Calu3 (cell line): ENCODE measurements at places on chromosomes 4 and X. TPM values are rescaled to one million over a fixed set of nuclear protein-coding genes. Genes with fewer than 3 reads are reported as not detected.

GRCh38 chrX:7132335-7133049 is 15.0 kb upstream of the STS start:
- peak overlapping the region; percentile 99 for H3K27ac ChIP-seq
- peak overlapping the region; percentile 71 for H3K4me3 ChIP-seq
- peaks cover 48% of the 10 kb centered on the region for H3K4me1 ChIP-seq
- peak; percentile 81 for DNase-seq

- no peak within 1 kb of the TSS for H3K27ac ChIP-seq
- no peaks in the 10 kb centered on the region for H3K27me3 ChIP-seq
- H3K36me3 ChIP-seq: no peaks in the 10 kb centered on the region
- no peak for DNase-seq
- H3K4me1 ChIP-seq: peaks cover 8% of the 10 kb centered on the region
Observed at GRCh38 chrX:15384304-15384703, at the start of gene VEGFD. Gene VEGFD (minus strand): TSS chrX:15384413. CDS start chrX:15383946, 467 bp downstream.

- no peak for DNase-seq
- H3K27ac ChIP-seq: no peak overlapping the region
- no peaks in the 10 kb centered on the region for H3K27me3 ChIP-seq
Observed at GRCh38 chr4:107718351-107718965, 1.6 kb downstream of the PAPSS1 start.

DNA sequence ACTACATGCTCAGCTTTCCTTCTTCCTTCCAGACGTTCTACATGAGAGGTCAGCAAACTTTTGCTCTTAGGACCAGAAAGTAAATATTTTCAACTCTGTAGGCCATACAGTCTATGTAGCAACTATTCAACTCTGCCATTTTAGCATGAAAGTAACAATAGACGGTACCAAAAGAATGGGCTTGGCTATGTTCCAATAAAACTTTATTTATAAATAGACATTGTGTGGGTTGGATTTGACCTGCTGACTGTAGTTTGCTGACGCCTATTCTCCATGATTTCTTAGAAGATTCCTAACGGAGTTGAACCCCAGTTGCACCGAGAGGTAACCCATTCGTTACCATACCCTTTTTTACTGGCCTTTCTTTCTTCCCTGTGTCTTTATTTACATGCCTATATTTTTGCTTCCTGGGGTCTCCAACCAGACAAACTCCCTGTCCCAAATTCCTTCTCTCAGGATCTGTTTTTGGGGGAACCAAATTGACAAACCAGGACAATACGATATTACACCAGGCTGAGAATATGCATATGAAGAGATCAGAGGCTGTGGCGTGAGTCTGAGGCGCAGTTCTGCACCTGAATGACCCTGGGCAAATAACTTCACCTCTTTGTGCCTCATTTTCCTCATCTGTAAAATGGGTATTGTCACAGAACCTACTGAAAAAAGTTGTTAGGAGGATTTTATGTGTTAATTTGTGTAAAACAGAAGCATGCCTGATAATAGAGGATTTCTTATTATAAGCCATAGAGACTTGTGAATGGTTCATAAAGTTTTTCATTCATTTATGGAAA is 10.4 kb upstream of the PTTG2 start:
- DNase-seq: no peak
- H3K27ac ChIP-seq: no peak overlapping the region
- H3K27me3 ChIP-seq: no peaks in the 10 kb centered on the region

- H3K4me1 ChIP-seq: peaks cover 22% of the 10 kb centered on the region
- no peaks in the 10 kb centered on the region for H3K27me3 ChIP-seq
- H3K4me3 ChIP-seq: no peak overlapping the region
- H3K36me3 ChIP-seq: peaks cover 4% of the 10 kb centered on the region
- peak; percentile 11 for DNase-seq
Observed at GRCh38 chr4:80125252-80126177, 52.5 kb upstream of the ANTXR2 start.

- H3K4me3 ChIP-seq: no peak overlapping the region
- no peaks in the 10 kb centered on the region for H3K27me3 ChIP-seq
- peak; percentile 2 for DNase-seq
- H3K4me1 ChIP-seq: no peaks in the 10 kb centered on the region
Observed at GRCh38 chr4:98838977-98839618, 89.8 kb downstream of the EIF4E start.

DNA sequence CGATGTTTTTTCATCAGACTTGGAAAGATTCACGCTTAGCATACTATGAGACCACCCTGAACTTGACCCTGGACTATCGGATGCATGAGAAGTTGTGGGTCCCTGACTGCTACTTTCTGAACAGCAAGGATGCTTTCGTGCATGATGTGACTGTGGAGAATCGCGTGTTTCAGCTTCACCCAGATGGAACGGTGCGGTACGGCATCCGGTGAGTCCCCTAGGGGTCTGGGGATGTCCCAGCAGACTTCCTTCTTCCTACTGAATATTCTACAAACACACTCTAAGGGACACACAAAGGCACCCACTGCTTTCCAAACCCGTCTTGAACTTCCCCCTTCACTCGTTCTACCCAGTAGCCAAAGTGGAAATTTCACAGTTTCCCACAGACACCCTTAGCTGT is 9.3 kb downstream of the GABRQ start:
- no peak overlapping the region for H3K27ac ChIP-seq
- peaks cover 50% of the 10 kb centered on the region for H3K27me3 ChIP-seq
- DNase-seq: no peak
- H3K4me3 ChIP-seq: no peak overlapping the region

DNA sequence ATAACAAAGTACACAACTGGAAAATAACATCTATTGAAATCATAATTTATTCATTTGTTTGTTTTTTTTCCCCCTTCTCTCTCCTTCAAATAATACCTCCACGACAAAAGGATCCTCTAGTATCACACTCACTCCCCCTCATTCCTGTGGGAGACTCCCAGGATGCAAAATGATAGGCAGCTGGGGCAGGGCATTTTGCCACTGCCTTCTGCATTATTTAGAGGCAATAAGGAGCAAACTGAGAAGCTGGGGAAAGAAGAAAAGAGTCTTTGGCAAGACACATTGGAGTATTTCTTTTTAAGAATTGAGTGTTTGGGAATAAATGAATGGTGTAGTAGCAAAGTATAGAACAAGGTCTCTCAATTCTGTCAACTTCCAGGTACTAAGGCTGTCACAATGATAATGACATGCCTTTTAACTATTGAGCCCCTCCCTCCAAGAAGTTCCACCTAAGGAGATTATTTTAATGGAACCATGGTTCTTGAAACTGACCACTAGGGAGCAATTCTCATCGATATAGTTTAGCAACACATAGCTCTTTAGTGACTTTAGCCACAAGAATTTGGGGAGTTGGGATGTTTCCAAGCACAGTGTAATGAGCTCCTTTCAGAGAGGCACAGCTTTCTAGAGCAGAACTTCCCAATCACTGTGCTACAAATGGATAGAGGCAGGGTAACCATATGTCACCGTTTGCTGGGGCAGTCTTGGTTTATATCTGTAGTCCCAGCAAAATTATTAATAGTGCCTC is 303.3 kb downstream of the FRMPD4 start:
- no peaks in the 10 kb centered on the region for H3K36me3 ChIP-seq
- H3K4me3 ChIP-seq: no peak overlapping the region
- peaks cover 95% of the 10 kb centered on the region for H3K27me3 ChIP-seq
- H3K4me1 ChIP-seq: no peaks in the 10 kb centered on the region

GRCh38 chr4:41665636-41666207 is 82.8 kb downstream of the PHOX2B start:
- H3K4me1 ChIP-seq: peaks cover 3% of the 10 kb centered on the region
- peaks cover 5% of the 10 kb centered on the region for H3K36me3 ChIP-seq
- no peaks in the 10 kb centered on the region for H3K27me3 ChIP-seq
- no peak overlapping the region for H3K27ac ChIP-seq
- H3K4me3 ChIP-seq: no peak overlapping the region
- no peak for DNase-seq

DNA sequence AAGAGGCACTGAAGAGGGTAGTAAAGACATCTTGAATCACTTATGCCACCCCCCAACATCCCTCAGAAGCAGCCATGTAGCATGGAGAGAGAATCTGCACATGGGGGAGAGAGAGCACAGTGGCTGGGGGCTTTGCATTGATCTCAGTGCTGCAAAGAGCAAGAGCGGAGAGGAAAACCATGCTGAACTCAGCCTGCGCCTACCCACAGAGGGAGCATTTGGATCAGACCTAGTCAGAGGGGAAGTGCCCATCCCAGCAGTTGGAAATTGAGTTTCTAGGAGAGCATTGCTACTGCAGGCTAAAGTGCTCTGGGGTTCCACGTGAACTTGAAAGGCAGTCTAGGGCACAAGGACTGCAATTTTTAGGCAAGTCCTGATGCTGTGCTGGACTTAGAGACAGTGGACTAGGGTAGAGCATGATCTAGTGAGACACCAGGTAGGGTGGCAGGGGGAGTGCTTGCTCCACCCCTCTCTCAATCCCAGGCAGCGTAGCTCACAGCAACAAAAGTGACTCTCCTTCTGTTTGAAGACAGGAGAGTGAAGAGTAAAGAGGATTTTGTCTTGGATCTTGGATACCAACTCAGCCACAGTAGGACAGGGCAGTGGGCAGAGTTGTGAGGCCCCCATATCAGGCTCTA is 9.0 kb upstream of the PROM1 start:
- H3K27me3 ChIP-seq: no peaks in the 10 kb centered on the region
- no peak overlapping the region for H3K27ac ChIP-seq
- H3K4me1 ChIP-seq: peaks cover 12% of the 10 kb centered on the region
- H3K36me3 ChIP-seq: peaks cover 4% of the 10 kb centered on the region
- H3K4me3 ChIP-seq: no peak overlapping the region

GRCh38 chrX:40852586-40852985 is 117.2 kb upstream of the MED14 start:
- no peak for DNase-seq
- no peak overlapping the region for H3K4me3 ChIP-seq
- H3K27ac ChIP-seq: no peak overlapping the region
- no peaks in the 10 kb centered on the region for H3K27me3 ChIP-seq
- H3K36me3 ChIP-seq: no peaks in the 10 kb centered on the region
- no peaks in the 10 kb centered on the region for H3K4me1 ChIP-seq

GRCh38 chr4:141180991-141181761 is 39.5 kb upstream of the ZNF330 start:
- no peak overlapping the region for H3K27ac ChIP-seq
- H3K4me1 ChIP-seq: no peaks in the 10 kb centered on the region
- no peaks in the 10 kb centered on the region for H3K36me3 ChIP-seq
- no peak for DNase-seq
- peaks cover 31% of the 10 kb centered on the region for H3K27me3 ChIP-seq

DNA sequence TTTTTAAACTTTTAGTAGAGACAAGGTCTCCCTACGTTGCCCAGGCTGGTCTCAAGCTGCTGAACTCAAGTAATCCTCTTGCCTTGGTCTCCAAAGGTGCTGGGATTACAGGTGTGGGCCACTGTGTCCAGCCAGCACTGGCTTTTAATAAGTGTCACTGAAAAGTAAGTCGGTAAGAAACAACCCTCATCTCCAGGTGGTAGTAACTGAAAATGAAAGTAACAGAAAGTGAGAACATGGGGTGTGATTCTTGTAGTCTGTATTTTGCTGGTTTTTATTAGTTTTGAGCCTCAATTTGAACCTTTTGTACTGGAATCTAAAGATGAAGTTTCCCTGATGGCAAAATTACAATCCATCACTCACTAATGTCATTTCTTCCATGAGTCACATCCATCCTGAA is 238.1 kb upstream of the AGA start:
- no peak overlapping the region for H3K27ac ChIP-seq
- DNase-seq: no peak
- H3K27me3 ChIP-seq: no peaks in the 10 kb centered on the region
- no peak overlapping the region for H3K4me3 ChIP-seq
- H3K36me3 ChIP-seq: no peaks in the 10 kb centered on the region
- no peaks in the 10 kb centered on the region for H3K4me1 ChIP-seq

DNA sequence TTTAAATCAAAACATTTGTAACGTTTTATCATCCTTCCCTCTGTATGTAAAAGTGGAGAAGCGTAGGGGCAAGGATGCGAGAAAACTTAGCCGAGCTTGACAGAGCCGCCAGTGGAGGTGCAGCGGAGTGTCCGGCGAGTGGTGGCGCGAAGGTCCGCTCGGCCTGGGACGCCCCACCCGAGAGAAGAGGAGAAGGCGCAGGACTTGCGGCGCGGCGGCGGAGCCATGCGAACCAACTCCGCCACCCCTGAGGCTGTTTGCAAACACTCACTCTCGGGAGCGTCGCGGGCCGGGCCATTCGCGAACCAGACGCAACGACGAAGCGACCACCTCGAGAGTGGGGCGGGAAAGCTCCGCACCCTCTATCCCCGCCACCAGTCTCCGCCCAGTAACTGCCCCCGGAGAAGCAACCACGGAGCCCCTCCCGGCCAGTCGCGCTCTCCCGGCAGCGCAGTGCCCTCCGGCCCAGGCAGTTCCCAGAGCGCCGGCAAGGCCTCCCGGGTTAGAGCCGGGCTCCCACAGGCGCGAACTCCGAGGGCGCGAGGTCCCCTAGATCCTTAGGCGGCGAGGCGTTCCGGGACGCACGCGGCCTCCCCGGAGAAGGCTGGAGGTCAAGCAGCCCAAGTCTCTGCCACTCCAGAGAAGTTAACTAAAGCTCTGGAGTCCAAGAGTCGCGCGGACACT is 2.3 kb upstream of the MAB21L2 start:
- H3K27ac ChIP-seq: peak overlapping the region; percentile 88
- no peaks in the 10 kb centered on the region for H3K27me3 ChIP-seq
- peak overlapping the region; percentile 79 for H3K4me3 ChIP-seq
- peak; percentile 24 for DNase-seq
- peaks cover 16% of the 10 kb centered on the region for H3K36me3 ChIP-seq
- no peaks in the 10 kb centered on the region for H3K4me1 ChIP-seq

- no peaks in the 10 kb centered on the region for H3K27me3 ChIP-seq
- no peak overlapping the region for H3K4me3 ChIP-seq
Observed at GRCh38 chr4:6119507-6120020, 80.8 kb downstream of the JAKMIP1 start.

- H3K27ac ChIP-seq: no peak overlapping the region
- H3K36me3 ChIP-seq: no peaks in the 10 kb centered on the region
- H3K4me1 ChIP-seq: no peaks in the 10 kb centered on the region
- DNase-seq: no peak
Observed at GRCh38 chr4:52977252-52977651, 115.1 kb downstream of the RASL11B start.

DNA sequence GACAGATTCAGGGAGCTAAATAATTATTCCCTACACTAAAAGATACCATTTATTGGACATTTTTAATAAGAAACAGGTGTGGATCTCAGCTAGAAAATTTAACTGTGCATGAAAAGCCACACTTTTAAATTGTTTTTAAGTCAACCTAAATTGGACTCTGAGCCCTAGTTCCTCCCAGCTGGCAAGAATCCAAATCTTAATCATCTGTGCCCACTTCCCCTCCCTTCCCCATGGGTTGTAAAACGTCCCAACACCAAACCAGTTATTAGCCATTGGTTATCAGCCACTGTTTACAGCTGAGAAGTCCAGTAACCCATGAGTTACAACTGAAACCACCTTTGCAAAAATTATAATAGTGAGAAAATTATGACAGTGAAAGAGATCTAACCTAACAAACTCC is 125.6 kb upstream of the S100G start:
- DNase-seq: no peak
- H3K27me3 ChIP-seq: no peaks in the 10 kb centered on the region
- H3K4me3 ChIP-seq: no peak overlapping the region
- no peak overlapping the region for H3K27ac ChIP-seq
- no peaks in the 10 kb centered on the region for H3K36me3 ChIP-seq

- H3K4me1 ChIP-seq: no peaks in the 10 kb centered on the region
- no peak within 1 kb of the TSS for H3K4me3 ChIP-seq
- no peaks in the 10 kb centered on the region for H3K36me3 ChIP-seq
- H3K27ac ChIP-seq: no peak within 1 kb of the TSS
Observed at GRCh38 chrX:30241724-30242415, at the start of gene MAGEB4. Gene MAGEB4 (plus strand): TSS chrX:30242000. CDS start chrX:30242136, 136 bp downstream.

GPAT3 gene
- total RNA-seq: 4.4 and 4.7 TPM in 2 replicates

SUPT20HL1 gene
- total RNA-seq: not detected in 2 replicates

GPM6B gene
- total RNA-seq: 2.3 and 4.3 TPM in 2 replicates

USP38 gene
- 15.9 and 17.1 TPM in 2 replicates for total RNA-seq

NXF3 gene
- 0.27 TPM in 1 of 2 replicates, not detected in the other for total RNA-seq

DCX gene
- total RNA-seq: not detected in 2 replicates

PRSS12 gene
- total RNA-seq: 44.4 and 48.7 TPM in 2 replicates
